ENCODE measurements at places on chromosomes 7 and 10. TPM values are rescaled to one million over a fixed set of nuclear protein-coding genes. Genes with fewer than 3 reads are reported as not detected.

DNA sequence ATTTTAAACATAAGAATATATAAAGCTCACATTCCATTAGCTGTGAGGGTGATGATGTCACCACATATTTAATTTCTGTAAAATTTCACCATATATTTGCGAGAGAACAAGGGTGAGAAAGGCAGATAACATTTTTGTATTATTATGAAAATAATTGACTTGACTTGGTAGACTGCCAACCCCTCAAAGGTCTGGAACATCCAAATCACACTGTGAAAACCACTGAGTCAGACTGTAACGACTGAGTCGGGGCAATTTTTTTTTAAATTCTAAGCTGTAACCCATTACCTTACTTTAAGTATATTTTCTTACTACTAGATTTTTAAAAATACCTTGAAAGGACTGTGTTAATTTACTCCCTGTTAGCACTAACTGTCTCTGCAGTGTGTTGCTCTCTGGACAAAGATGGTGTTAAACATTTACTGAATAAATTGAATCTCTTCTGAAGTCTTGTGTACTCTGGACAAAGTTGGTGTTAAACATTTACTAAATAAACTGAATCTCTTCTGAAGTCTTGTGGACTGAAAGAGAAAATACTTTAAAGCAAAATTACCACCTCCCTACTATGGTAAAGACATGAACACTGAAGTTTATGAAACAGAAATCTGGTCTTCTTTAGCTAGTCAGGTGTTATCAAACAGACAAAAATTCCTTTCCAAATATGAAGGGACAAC is 14.1 kb downstream of the PDZD8 start:
- DNase-seq = peak; percentile 30
- H3K36me3 ChIP-seq = no peaks in the 10 kb centered on the region
- H3K4me3 ChIP-seq = no peak overlapping the region
- no peak overlapping the region for H3K27ac ChIP-seq

- H3K27me3 ChIP-seq = peaks cover 18% of the 10 kb centered on the region
- H3K4me3 ChIP-seq = no peak overlapping the region
- H3K4me1 ChIP-seq = peaks cover 2% of the 10 kb centered on the region
- H3K36me3 ChIP-seq = no peaks in the 10 kb centered on the region
- H3K27ac ChIP-seq = no peak overlapping the region
Measured at GRCh38 chr7:101586906-101587677, 42.0 kb downstream of the MYL10 start.

GRCh38 chr7:150663802-150664494 is 21.6 kb upstream of the GIMAP2 start:
- H3K27ac ChIP-seq = no peak overlapping the region
- no peaks in the 10 kb centered on the region for H3K4me1 ChIP-seq
- DNase-seq = no peak
- no peaks in the 10 kb centered on the region for H3K27me3 ChIP-seq
- H3K36me3 ChIP-seq = no peaks in the 10 kb centered on the region
- H3K4me3 ChIP-seq = no peak overlapping the region

DNA sequence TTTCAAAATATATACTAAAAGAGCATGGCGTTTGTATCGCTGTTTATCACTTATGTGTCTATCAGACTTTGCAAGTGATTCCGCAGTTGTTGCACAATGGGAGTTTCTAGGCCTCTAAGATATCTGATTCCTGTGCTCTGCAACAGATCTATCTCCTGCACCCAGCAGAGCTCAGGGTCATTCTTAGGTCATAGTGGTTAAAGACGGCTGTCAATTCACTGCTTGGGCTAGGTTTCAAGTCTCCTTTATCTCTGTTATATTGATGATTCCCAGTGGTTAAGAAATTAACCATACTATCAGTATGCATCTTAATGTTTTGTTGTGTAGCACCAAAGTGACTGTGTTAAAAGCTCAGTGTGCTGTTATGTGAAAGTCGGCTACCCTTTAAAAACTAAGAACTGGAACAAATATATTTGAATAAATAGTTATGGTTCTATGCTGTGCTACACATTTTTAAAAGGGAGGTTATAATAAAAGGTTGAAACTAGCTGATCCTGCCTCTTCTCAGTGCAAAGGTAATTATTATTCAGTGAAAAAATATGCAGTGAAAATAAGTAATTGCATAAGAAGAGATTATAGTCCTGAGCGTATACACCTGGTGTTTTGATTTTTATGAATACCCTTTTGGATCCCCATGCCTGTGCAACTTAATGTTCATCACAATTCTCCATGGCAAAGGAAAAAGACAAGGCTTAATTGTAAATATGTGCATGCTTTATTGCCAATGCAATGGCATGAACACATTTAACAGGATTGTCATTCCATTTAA is 24.0 kb downstream of the HOXA1 start:
- peaks cover 1% of the 10 kb centered on the region for H3K27me3 ChIP-seq
- DNase-seq = no peak
- no peaks in the 10 kb centered on the region for H3K36me3 ChIP-seq
- no peak overlapping the region for H3K4me3 ChIP-seq

- no peak overlapping the region for H3K27ac ChIP-seq
- H3K36me3 ChIP-seq = no peaks in the 10 kb centered on the region
- H3K4me1 ChIP-seq = no peaks in the 10 kb centered on the region
- no peak for DNase-seq
- peak overlapping the region; percentile 20 for H3K4me3 ChIP-seq
Measured at GRCh38 chr10:108465871-108466641, 1301.5 kb upstream of the SORCS1 start.

DNA sequence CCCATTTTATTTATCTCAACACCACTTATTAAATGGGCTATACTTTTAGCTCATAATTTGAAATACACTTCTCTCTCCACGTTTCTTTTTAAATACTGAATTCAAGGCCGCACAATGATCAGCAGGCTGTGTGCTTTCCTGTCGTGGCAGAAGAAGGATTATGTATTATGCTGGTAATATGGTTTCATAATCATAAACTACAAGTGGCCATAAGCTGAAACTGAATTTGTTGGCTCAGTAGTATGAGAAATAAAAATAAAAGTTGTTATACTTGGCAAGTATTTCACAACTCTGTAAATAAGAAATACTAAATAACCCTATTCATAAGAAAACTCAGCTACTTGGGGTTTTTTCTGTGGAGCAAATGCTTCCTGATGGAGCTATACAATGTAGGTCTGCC is 313.6 kb downstream of the DOCK4 start:
- no peak for DNase-seq
- H3K27ac ChIP-seq = no peak overlapping the region
- peaks cover 8% of the 10 kb centered on the region for H3K36me3 ChIP-seq
- no peaks in the 10 kb centered on the region for H3K27me3 ChIP-seq

GRCh38 chr10:75617485-75618155 is 186.2 kb downstream of the LRMDA start:
- H3K27me3 ChIP-seq = peaks cover 8% of the 10 kb centered on the region
- H3K4me3 ChIP-seq = no peak overlapping the region
- no peaks in the 10 kb centered on the region for H3K36me3 ChIP-seq
- no peak overlapping the region for H3K27ac ChIP-seq

GRCh38 chr10:131810036-131810804 is 90.6 kb upstream of the PPP2R2D start:
- DNase-seq = no peak
- no peaks in the 10 kb centered on the region for H3K36me3 ChIP-seq
- no peak overlapping the region for H3K4me3 ChIP-seq
- no peaks in the 10 kb centered on the region for H3K4me1 ChIP-seq

DNA sequence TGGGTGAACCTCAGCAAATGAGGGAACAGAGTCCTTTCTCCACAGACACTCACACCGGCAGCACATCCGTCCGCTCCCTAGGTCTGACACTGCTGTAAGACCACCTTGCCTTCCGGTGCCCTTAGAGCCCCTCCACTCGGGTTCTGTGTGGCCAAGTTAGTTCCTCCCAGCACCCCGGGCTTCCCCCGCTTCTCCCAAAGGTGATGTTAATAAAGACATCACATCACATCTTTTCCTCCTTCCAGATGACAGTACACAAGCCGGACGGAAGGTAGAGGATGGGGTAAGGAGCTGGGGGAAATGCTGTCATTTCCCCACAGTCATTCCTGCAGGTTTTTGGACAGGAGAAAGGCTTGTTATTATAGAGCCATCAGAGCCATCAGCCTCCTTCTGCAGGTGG is 42.3 kb downstream of the OAT start:
- no peaks in the 10 kb centered on the region for H3K4me1 ChIP-seq
- H3K27me3 ChIP-seq = peaks cover 14% of the 10 kb centered on the region
- H3K4me3 ChIP-seq = no peak overlapping the region
- DNase-seq = no peak

GRCh38 chr7:147245274-147245673 is 1128.7 kb downstream of the CNTNAP2 start:
- no peaks in the 10 kb centered on the region for H3K27me3 ChIP-seq
- no peaks in the 10 kb centered on the region for H3K4me1 ChIP-seq
- H3K27ac ChIP-seq = no peak overlapping the region

DNA sequence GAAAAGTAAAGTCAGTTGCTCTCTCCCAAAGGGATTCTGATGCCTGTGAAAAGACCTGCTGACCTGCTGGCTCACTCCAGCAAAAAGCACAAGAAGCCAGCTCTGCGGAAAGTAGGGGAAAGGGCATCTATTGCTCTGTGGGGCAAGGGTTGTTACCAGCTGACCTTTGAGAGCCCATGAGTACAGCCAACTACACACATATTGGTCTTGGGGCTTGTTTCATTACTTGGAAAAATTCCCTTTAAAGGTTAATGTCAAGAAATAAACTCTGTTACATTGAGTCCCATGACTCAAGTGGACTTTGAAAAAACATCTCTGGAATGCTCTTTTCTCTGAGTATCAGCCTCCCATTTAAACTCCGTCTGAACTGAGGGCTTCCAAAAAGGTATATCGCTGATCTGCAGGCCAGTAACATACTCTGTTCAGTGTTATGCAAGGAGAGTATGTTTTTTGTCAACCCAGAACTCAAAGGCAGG is 53.2 kb downstream of the PANK1 start:
- peaks cover 10% of the 10 kb centered on the region for H3K4me1 ChIP-seq
- H3K36me3 ChIP-seq = no peaks in the 10 kb centered on the region
- H3K27ac ChIP-seq = peak overlapping the region; percentile 33
- peak; percentile 32 for DNase-seq
- no peaks in the 10 kb centered on the region for H3K27me3 ChIP-seq

DNA sequence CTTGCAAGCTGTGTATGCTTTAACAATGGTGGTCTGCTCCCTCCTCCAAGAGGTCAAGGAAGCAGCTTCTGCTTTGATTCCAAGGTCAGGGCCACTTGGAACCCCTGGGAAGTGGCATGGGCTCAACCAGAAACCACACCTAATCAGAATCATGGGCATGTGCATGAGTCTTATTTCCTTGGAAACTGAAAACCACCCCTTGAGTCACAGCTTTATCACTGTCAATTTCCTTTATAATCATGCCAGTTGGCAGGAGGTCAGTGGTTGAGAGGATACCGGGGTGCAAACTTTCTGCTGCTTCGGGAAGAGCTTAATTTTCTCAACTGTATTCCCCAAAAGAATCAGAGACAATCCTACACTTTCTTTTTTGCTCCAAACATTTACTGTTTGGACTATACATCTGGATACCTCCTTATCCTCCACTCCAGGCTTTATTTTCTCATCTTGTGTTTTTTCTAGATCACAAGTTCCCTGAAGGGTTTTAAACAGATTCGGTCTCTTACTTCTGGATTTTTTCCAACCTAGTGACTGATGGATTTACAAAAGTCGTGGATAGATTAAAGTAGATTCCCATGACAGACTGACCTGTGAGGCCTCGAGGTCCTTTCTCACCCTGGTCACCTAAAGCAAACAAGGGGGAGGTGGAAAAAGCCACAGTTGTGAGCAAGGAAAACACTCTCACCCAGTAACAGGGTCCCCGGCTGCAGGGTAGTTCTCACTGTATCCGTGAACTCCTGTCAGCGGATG is 36.0 kb downstream of the COL17A1 start:
- H3K4me1 ChIP-seq = peaks cover 6% of the 10 kb centered on the region
- no peaks in the 10 kb centered on the region for H3K36me3 ChIP-seq
- no peak overlapping the region for H3K4me3 ChIP-seq
- DNase-seq = peak; percentile 49
- H3K27me3 ChIP-seq = no peaks in the 10 kb centered on the region

DNA sequence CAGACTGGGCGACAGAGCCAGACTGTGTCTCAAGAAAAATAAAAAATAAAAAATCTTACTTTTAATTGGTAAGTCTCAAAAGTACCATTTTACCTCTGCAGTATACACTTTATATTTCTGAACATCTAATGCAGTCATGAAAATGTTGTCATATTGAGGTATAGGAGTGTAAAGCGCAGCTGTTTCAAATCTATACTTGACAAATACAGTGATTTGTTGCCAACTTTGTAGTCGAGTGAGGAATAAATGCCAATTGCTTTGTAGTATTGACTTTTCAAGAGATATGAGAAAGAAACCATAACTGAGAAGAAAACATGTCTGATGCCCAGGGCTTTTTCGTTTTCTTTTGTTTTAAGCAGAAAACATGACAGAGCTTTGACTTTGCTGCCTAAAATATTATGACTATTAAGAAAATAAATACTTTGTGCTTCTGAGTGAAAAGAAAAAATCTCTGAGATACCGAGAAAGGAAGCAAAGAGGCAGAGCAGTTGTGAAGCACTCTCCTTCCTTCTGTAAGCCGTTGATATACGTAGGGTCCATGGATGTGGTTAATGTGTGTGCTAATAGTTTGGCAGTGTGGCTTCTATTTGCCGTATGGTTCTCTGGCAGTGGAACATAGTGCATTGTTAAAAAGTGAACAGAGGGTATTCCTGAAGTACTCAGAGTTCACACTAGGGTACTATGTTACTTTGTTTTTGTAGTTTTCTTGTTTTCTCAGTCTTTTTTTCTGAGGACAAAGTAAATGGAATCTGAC is 38.2 kb downstream of the AVL9 start:
- H3K4me1 ChIP-seq = peaks cover 5% of the 10 kb centered on the region
- H3K27me3 ChIP-seq = no peaks in the 10 kb centered on the region
- H3K4me3 ChIP-seq = no peak overlapping the region
- DNase-seq = peak; percentile 44
- H3K36me3 ChIP-seq = peaks cover 2% of the 10 kb centered on the region

DNA sequence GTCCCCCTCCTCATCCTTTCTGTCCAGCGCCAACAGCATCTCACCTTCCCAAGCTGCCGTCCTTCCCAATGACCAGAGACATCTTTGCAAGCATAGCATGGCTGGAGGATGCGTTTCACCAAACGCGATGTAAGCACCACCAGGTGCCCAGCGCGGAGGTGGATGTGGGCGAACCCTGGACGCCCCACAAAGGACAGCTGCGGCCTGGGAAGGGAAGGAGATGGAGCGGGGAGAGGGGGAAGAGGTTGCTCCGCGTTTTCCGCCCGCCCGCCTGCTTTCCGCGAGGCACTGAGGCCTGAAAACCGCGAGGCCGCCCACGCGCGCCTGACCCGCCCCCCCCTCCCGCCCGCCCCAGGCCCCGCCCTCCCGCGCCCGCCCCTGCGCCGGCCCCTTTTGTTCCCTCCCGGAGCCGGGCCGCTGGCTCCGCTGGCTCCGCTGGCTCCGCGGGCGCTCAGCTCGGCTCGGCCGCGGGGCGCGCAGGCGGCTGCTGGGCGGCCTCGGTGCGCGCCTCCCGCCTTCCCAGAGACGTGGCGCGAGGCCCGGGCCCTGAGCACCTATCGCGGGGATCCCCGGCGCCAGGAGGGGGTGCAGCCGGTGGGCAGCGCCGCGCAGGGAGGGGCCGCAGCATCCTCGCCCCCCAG is at the start of gene CLIP2:
TSS of gene CLIP2 (plus strand) at position 390 of the 641 bp plus-strand sequence. CDS start 28,140 bp downstream, outside the sequence.
- H3K27ac ChIP-seq = peak within 1 kb of the TSS; percentile 97
- no peaks in the 10 kb centered on the region for H3K27me3 ChIP-seq
- peak; percentile 77 for DNase-seq
- no peaks in the 10 kb centered on the region for H3K36me3 ChIP-seq

GRCh38 chr10:112784022-112784461 is 166.0 kb upstream of the TCF7L2 start:
- no peaks in the 10 kb centered on the region for H3K4me1 ChIP-seq
- H3K27ac ChIP-seq = no peak overlapping the region
- H3K4me3 ChIP-seq = no peak overlapping the region
- no peaks in the 10 kb centered on the region for H3K27me3 ChIP-seq

The SMNDC1 gene
- total RNA-seq = 3.9 TPM

The MINDY3 gene
- total RNA-seq = 14.5 TPM

The LOXL4 gene
- total RNA-seq = 20.8 TPM

The PPP1R3A gene
- total RNA-seq = not detected

The CTBP2 gene
- 74.2 TPM for total RNA-seq

All from IMR-90 (cell line).